T-cell (primary cell): ENCODE measurements at places on chromosomes 4 and X.

- no peak overlapping the region for H3K4me3 ChIP-seq
- H3K4me1 ChIP-seq = no peaks in the 10 kb centered on the region
- no peak overlapping the region for H3K27ac ChIP-seq
- H3K27me3 ChIP-seq = peaks cover 3% of the 10 kb centered on the region
- DNase-seq = no peak
- no peaks in the 10 kb centered on the region for H3K36me3 ChIP-seq
Observed at GRCh38 chr4:109395694-109396093, 37.9 kb upstream of the SEC24B start.

GRCh38 chr4:123297836-123298235, 98.8 kb upstream of the SPRY1 start:
- no peak overlapping the region for H3K4me3 ChIP-seq
- H3K27ac ChIP-seq = no peak overlapping the region
- H3K27me3 ChIP-seq = no peaks in the 10 kb centered on the region
- H3K36me3 ChIP-seq = no peaks in the 10 kb centered on the region
- H3K4me1 ChIP-seq = no peaks in the 10 kb centered on the region
- no peak for DNase-seq

- H3K36me3 ChIP-seq = no peaks in the 10 kb centered on the region
- no peak overlapping the region for H3K27ac ChIP-seq
- H3K4me3 ChIP-seq = no peak overlapping the region
- no peaks in the 10 kb centered on the region for H3K4me1 ChIP-seq
- no peaks in the 10 kb centered on the region for H3K27me3 ChIP-seq
- DNase-seq = no peak
Observed at GRCh38 chr4:24174602-24175001, 284.8 kb upstream of the PPARGC1A start.

- no peaks in the 10 kb centered on the region for H3K27me3 ChIP-seq
- no peak for DNase-seq
- H3K4me1 ChIP-seq = no peaks in the 10 kb centered on the region
- no peak overlapping the region for H3K27ac ChIP-seq
Observed at GRCh38 chrX:40987413-40987812, 97.8 kb upstream of the USP9X start.

GRCh38 chrX:82384401-82384800, 1123.7 kb upstream of the POU3F4 start:
- no peaks in the 10 kb centered on the region for H3K4me1 ChIP-seq
- no peaks in the 10 kb centered on the region for H3K36me3 ChIP-seq
- H3K27ac ChIP-seq = no peak overlapping the region
- no peaks in the 10 kb centered on the region for H3K27me3 ChIP-seq
- no peak for DNase-seq

- no peak overlapping the region for H3K4me3 ChIP-seq
- no peak for DNase-seq
- no peaks in the 10 kb centered on the region for H3K4me1 ChIP-seq
- no peaks in the 10 kb centered on the region for H3K27me3 ChIP-seq
Observed at GRCh38 chr4:114282937-114283336, 303.5 kb upstream of the ARSJ start.

DNA sequence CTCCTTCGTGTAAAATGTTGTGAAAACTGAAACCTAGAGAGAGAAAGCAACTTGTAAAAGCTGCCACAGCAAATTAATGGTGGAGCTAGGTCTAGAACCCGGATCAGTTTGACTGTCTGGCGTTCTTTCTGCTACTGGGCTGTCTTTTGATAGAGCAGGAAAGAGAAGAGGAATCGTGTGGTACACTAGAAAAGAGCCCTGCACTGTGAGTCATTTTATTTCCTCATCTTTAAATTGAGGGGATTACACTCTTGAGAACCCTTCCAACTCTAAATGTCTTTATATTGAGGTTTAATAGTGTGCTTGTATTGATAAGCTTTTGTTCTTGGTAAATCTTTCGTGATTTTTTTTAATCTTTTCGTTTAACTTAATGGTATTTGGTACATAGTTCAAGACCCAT, 4.3 kb downstream of the WDR44 start:
- H3K36me3 ChIP-seq = no peaks in the 10 kb centered on the region
- no peak for DNase-seq
- H3K4me3 ChIP-seq = no peak overlapping the region
- peaks cover 23% of the 10 kb centered on the region for H3K4me1 ChIP-seq
- no peaks in the 10 kb centered on the region for H3K27me3 ChIP-seq

GRCh38 chrX:124388562-124388961, 42.2 kb downstream of the SH2D1A start:
- H3K27ac ChIP-seq = no peak overlapping the region
- H3K36me3 ChIP-seq = no peaks in the 10 kb centered on the region
- DNase-seq = peak; percentile 31
- no peaks in the 10 kb centered on the region for H3K27me3 ChIP-seq

DNA sequence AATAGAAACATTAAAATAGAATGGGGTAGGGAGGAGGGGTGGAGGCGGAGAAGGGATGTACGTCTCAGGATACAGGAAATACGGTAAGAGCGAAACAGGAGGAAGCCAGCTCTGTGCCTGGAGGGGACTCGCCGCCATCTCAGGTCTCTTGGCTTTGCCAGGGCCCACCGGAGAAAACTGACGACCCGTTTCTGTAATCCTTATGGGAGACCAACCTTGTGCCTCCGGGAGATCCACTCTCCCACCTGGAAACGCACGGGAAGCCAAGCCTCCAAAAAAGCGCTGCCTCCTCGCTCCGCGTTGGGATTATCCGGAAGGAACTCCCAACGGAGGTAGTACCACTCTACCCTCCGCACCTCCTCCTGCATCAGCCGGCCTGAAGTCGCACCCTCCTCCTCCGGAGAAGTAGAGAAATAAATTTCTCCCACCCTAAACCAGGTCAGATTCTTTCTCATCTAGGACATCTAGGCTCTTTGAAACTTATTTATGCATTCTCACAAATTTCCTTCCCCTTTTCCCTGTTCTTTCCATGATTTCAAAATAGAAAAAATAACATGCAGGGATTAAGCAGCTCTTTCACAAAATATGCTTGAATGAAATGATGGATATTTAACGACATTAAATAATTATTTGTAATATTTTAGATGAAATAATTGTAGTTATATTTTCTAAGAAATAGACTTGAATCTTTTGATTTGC, at the start of gene NBDY:
NBDY (plus strand) TSS at position 92 of the 699 bp plus-strand sequence; CDS start at position 203, 111 bp downstream.
- no peaks in the 10 kb centered on the region for H3K27me3 ChIP-seq
- H3K4me3 ChIP-seq = peak within 1 kb of the TSS; percentile 83
- H3K27ac ChIP-seq = peak within 1 kb of the TSS; percentile 85

GRCh38 chr4:8544741-8545438, 35.3 kb upstream of the GPR78 start:
- H3K4me3 ChIP-seq = no peak overlapping the region
- H3K4me1 ChIP-seq = peaks cover 8% of the 10 kb centered on the region
- H3K27me3 ChIP-seq = peaks cover 8% of the 10 kb centered on the region
- H3K27ac ChIP-seq = no peak overlapping the region

DNA sequence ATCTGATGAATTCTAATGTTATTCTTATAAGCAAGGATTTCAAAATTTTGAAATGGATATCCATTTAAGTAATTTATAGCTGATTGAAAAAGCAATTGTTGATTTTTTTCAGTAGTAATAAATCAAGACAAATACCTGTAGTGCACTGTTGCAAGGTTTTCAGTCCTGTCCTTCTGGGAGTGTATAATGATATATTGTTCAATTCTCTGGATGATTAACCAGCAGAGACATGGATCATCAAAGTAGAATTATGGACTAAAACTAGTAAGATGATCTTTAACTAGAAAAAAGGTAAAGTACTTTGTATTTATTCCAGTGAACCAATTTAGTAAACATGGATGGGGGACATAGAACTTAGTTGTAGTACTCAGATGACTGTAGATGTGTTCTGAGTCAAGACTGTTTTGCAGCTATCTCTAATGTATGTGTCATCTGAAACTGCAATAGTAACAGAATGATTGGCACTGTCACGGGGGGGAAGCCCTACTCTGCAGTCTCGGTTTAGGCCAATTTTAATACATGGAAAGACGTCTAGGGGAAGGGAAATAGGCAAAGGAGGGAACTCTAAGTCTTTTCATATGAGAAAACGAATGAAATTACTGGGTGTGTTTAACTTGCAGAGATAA, 121.9 kb downstream of the GLRA3 start:
- H3K27me3 ChIP-seq = no peaks in the 10 kb centered on the region
- H3K4me3 ChIP-seq = no peak overlapping the region
- H3K4me1 ChIP-seq = no peaks in the 10 kb centered on the region

DNA sequence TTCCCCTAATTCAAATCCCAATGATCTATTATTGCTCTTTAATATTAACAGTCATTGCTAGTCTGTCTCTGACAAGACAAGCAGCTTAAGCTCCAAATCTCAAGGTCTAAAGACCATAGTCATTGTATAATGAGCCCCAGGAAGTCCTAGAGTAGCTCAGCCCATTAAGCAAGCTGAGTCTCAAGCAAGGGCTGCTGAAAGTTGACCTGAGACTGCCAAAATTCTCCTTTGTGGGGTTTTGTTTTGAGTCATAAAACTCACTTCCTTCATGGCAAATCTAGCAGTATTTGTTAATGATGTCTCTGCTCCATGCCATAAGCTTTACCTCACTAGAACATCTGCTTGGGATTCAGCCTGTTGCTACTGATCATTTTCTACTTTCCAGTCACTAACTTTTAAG, 313.2 kb downstream of the ANTXR2 start:
- no peaks in the 10 kb centered on the region for H3K4me1 ChIP-seq
- no peak overlapping the region for H3K4me3 ChIP-seq
- H3K27me3 ChIP-seq = no peaks in the 10 kb centered on the region
- H3K27ac ChIP-seq = no peak overlapping the region
- H3K36me3 ChIP-seq = no peaks in the 10 kb centered on the region

DNA sequence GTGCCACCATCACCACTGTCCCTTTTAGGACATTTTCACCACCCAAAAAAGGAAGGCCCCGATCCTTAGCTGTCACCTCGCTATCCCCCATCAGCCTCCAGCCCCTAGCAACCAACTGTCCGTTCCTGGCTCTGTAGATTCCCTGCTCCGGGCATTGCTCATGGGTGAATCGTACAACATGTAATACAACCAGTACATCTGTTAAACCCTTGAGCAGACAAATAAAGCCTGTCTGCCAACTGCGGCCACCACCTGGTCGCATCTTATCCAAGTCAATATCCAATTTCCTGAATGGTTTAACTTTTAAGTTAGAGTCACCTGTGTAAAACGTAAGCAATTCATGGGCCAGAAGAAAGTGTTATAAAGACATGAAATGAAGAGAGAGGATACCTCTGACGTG, 251.9 kb downstream of the AFAP1 start:
- no peak for DNase-seq
- H3K4me1 ChIP-seq = no peaks in the 10 kb centered on the region
- H3K27me3 ChIP-seq = no peaks in the 10 kb centered on the region
- no peaks in the 10 kb centered on the region for H3K36me3 ChIP-seq

- no peak overlapping the region for H3K27ac ChIP-seq
- no peak for DNase-seq
- H3K27me3 ChIP-seq = no peaks in the 10 kb centered on the region
- H3K4me3 ChIP-seq = no peak overlapping the region
- no peaks in the 10 kb centered on the region for H3K36me3 ChIP-seq
- no peaks in the 10 kb centered on the region for H3K4me1 ChIP-seq
Observed at GRCh38 chrX:37603938-37604409, 32.5 kb downstream of the LANCL3 start.

DNA sequence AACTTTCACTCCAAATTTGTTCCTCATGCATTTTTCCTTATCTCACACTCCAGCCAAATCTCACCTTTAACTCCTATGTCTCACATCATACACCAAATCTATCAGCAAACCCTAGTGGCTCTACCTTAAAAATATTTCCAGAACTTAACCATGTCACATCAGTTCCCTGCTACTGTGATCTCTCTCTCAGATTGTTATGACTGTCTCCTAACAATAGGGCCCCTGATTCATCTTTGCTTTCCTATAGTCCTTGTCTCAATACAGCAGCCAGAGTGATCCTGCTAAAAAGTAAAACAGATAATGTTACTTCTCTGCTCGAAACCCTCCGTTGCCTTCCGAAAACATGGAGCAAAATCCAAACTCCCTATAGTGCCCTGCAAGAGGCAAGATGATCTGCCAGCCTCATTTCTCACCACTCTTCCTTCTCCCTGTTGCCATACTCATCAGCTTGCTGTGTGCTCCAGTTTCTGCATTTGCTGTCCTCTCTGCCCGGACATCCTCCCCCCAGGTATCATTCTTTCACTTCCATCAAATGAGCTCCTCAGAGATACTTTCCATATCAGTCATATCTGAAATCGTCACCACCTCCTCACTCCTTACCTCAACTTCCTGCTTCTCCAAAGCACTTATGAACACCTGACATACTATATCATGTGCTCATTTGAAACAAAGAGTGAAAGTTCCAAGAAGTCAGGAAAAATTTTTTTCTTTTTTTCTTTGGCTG, 293.4 kb upstream of the NR3C2 start:
- DNase-seq = no peak
- no peak overlapping the region for H3K4me3 ChIP-seq
- H3K4me1 ChIP-seq = no peaks in the 10 kb centered on the region
- no peaks in the 10 kb centered on the region for H3K36me3 ChIP-seq
- no peak overlapping the region for H3K27ac ChIP-seq
- no peaks in the 10 kb centered on the region for H3K27me3 ChIP-seq

GRCh38 chr4:105991726-105992125, 96.5 kb downstream of the NPNT start:
- DNase-seq = no peak
- no peaks in the 10 kb centered on the region for H3K4me1 ChIP-seq
- no peak overlapping the region for H3K4me3 ChIP-seq
- H3K27me3 ChIP-seq = no peaks in the 10 kb centered on the region
- no peak overlapping the region for H3K27ac ChIP-seq

- no peaks in the 10 kb centered on the region for H3K4me1 ChIP-seq
- no peak overlapping the region for H3K4me3 ChIP-seq
- DNase-seq = no peak
- no peak overlapping the region for H3K27ac ChIP-seq
Observed at GRCh38 chr4:16834814-16835213, 63.6 kb downstream of the LDB2 start.

GRCh38 chr4:75412746-75413145, 101.5 kb downstream of the RCHY1 start:
- no peak for DNase-seq
- no peaks in the 10 kb centered on the region for H3K4me1 ChIP-seq
- H3K27ac ChIP-seq = no peak overlapping the region
- no peaks in the 10 kb centered on the region for H3K36me3 ChIP-seq

DNA sequence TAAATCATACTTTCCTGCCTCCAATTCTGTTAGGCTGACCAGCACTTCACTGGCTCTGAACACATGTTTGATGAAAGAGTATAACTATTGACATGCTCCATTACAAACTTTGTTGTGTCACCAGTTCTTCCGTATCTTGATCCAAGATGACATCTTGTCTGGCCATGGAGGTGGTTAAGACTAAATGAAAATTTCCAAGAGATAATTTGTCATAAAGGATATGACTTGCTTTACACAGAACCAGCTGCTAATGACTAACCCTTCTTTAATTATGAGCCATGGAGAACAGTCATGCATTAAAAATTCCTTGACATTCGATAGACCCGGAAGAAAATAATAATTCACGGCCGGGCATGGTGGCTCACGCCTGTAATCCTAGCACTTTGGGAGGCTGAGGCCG, 17.7 kb upstream of the N4BP2 start:
- H3K4me1 ChIP-seq = no peaks in the 10 kb centered on the region
- no peaks in the 10 kb centered on the region for H3K27me3 ChIP-seq
- H3K36me3 ChIP-seq = no peaks in the 10 kb centered on the region
- DNase-seq = no peak
- no peak overlapping the region for H3K4me3 ChIP-seq
